ENCODE measurements at places on chromosomes 3 and 15.

GRCh38 chr3:149809699-149810098, 3.3 kb upstream of the RNF13 start:
- no peak for DNase-seq

- DNase-seq: no peak
These were observed 599.2 kb upstream of the ROBO1 start for GRCh38 chr3:80366808-80367548.

DNA sequence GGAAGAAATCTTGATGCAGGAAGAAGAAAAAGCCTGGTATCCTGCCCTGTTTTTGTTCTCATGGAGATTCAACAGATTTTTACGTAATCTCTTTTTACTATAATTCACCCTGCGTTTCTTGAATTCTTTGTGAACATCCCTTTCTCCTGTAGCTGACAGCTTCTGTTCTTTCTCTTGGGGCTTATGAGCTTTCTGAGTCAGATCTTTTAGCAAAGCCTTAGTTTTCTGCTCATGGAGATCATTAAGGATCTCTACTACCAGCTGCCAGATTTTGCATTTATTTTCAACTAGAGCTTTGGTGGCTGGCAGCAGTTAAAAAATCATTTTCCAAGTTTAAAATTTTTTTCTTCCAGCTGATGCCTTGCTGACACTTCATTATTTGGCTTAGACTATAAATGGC, 51.6 kb downstream of the MOBP start:
- no peak for DNase-seq

- no peak for DNase-seq
These were observed 32.6 kb downstream of the GYG1 start for GRCh38 chr3:149023951-149024350.

DNA sequence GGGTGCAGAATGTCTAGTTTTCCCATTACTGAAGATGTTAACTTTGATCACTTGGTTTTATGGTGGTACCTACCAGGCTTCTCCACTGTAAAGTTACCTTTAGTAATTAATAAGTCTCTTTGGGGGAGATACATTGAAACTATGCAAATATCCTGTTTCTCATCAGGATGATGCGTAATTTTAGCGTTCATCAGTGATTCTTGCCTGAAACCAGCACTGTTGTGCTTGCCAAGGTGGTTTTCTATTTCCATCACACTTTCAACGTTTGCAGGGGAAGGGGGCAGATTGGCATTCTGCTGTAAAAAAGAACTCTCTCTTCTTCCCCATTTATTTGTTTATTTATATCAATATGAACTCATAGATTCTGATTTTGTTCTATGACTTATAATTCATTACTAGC, 61.0 kb downstream of the SSR3 start:
- DNase-seq: no peak

GRCh38 chr15:74551714-74552113, 10.7 kb downstream of the ARID3B start:
- no peak for DNase-seq

GRCh38 chr3:185205865-185206264, 48.0 kb downstream of the EHHADH start:
- no peak for DNase-seq
